AG09319 (cell line): ENCODE measurements at places on chromosomes 2 and 18.

GRCh38 chr2:143953451-143954030 lies 566.4 kb downstream of the ZEB2 start:
- DNase-seq, result no peak

DNA sequence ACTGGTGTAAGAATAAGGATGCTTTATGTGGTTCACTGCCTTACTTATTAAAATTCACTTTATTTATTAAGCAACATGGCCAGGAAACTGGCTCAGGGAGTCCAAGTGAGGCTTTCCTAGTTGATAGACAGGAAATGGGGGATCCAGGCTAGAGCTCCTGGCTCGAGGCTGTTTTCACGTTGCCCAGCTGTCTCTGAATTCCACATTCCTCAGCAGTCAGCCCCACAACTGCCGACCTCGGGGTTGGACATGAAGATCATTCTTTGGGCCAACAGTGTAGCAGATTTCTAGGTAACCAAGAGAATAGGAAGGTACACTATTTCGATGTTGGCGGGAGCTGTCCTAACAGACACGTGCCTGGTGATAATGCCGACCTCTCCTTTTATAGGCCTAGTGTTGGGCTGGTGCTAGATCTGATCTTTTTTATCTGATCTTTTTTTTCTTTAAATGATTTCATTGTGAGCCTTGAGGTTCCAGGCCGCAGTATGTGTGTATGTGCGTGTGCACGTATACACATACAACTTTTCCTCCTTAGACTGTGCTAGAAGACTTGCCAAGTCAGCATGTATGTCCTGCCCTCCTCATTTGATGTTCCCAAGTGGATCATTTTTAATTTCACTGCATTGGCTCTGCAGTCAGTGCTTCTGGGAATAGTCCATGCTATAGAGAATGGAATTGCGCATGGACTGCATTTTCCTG lies 103.5 kb downstream of the CABLES1 start:
- no peak for DNase-seq

GRCh38 chr18:73733806-73734314 lies 413.8 kb downstream of the FBXO15 start:
- DNase-seq, result no peak

DNA sequence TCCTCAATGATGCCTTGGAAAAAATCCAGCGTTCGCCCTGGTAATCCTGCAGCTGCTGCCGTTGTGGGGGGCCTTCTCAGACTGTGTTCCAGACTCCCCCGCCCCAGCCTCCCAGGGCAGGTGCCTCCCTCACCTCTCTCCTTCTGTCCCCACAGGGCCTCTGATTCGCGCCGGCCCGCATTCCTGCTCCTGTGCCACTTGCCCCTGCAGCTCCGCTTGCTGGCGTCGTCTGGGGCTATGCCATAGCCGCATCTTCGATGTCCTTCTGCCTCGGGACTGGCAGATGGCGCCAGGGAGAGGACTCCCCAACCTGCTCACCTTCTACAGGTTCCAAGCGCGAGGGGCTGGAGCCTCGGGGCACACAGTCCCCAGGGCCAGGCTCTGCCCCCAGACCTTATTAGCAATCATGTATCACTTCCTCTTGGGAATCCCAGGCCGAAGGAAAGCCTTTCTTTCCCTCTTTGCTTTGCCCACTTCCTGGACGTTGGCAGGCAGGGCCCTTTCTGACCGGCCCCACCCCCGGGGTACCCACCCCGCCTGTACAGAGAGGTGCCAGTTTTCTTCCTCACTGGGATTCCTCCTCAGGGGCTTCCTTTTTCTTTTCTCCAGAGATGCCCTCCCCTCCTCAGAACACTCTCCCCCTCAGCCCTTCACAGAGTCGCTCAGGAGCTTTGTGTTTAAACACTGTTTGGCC lies 4.4 kb downstream of the SPATA3 start:
- no peak for DNase-seq

GRCh38 chr2:112794131-112794733 lies 9.9 kb upstream of the IL1A start:
- DNase-seq, result peak; percentile 38

GRCh38 chr2:150705357-150705756 lies 217.9 kb upstream of the RND3 start:
- no peak for DNase-seq

DNA sequence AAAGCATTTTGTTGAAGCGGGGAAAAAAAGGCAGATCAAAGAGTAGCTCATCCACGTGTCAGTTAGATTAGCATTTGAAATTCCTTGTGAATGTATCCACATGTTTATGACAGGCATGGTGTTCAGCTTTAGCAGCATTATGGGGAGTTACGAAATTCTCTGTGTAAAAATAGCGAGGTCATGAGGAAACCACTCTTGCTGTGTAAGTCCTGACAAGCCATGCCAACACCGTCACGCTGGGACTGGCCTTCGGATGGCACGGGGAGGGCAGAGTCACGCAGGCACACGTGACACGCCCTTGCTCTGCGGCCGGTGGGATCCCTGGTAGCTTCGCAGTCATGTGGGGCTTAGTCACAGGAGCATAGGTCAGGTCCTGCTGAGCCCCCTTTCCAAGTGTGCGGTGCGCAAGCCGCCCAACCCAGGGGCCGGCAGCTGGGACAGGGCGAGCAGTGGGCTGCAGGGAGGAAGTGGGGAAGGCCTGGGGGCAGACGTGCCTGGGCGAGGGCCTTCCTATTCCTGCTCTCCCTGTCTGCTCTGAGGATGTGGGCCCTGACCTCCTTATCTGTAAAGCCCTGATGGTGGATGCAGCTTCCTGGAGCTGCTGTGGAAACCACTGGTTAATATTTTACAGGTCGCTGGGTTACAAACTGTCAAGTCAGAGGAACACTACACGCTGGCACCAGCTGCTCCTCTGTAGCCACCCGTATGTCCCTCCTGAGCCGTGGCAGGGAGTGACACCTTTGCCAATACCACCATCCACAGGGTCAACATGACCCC lies 18.0 kb downstream of the MBP start:
- peak; percentile 64 for DNase-seq

- DNase-seq, result no peak
Measured at GRCh38 chr2:218997731-218998130, 4.5 kb upstream of the CRYBA2 start.

DNA sequence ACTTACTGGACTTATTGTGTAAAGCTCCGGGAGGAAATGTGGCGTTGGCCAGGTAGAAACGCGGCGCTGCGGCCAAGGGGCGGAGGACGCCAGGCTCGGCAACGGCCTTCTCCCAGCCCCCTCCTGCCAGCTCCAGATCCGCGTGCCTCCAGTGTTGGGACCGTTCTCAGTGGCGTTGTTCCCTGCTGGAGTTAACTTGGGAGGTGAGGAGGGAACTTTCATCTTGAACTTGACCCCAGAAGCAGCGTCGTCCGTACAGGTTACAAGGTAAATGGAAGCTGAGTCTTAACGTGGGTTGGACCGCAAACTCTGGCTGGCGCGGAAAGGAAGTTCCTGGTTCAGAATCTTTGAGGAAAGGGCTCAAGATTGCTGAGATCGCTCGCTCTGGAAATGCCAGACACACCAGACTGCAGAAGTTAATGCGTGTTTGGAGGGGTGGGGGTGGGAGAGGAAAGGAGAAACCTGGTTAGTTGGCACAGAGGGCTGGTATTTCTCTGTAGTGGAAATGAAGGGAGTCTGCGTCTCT lies 1.3 kb downstream of the TANC1 start:
- DNase-seq, result no peak

DNA sequence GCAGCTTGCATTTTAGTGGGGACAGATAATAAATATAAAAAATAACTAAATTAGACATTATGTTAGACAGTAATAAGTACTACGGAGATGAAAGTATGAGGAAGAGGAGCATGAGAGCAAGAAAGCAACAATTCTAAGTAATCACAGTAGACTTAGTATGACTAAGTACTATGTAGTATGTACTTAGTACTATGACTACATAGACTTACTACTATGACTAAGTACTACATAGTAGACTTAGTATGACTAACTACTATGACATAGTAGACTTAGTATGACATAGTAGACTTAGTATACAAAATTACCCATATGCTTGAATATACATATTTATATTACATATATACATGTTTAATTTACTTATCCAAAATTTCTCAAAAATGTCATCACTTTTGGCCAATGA lies 29.3 kb downstream of the CDH20 start:
- no peak for DNase-seq

- no peak for DNase-seq
Measured at GRCh38 chr18:22275706-22276333, 106.4 kb downstream of the GATA6 start.

GRCh38 chr2:263774-264492 lies at the start of gene SH3YL1:
TSS of gene SH3YL1 (minus strand) at chr2:264032. CDS start at chr2:263984, 48 bp downstream.
- no peak for DNase-seq

- no peak for DNase-seq
Measured at GRCh38 chr2:135899567-135899966, 23.3 kb upstream of the MCM6 start.

DNA sequence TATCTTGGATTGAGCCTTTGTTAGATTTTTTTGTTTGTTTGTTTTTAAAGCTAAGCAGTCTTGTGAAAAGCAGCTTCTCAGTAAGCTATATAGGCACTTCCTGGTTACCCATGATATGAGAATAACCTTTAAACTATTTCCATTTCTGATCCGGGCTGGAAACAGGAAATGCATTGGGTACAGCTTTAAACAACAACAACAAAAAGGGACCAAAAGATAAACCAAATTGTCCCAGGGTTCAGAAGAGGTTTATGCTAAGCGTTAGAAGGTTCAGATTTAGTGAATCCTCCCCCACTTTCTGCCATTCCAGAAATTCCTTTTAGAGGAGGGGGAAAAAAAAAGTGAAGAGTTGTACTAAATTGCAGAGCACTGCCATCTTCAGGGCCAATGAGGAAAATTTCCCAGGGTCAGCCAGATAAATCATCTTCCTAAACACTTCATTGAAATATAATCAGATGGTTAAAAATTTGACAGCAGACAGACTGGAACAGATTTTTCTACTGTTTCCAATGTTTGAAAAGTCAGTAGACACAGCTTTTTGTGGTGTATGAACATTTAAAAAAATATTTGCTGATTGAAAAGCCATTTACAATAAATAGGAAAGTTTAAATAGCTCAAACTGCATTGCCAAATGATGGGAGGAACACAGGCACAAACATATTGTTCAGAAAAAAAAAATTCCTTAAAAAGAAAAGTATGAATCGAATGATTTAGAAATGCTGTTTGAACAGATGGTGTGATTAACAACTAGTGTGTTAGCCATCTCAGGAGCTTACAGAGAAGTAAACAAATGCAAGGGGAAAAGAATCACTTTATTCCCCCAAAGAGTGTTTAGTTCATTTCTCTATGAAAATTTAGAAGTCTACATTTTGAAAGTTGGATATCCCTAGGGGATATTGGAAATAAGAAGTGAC lies 189.9 kb upstream of the TANK start:
- DNase-seq, result peak; percentile 77

- DNase-seq, result no peak
Measured at GRCh38 chr2:118845005-118845521, 2.4 kb downstream of the EN1 start.

DNA sequence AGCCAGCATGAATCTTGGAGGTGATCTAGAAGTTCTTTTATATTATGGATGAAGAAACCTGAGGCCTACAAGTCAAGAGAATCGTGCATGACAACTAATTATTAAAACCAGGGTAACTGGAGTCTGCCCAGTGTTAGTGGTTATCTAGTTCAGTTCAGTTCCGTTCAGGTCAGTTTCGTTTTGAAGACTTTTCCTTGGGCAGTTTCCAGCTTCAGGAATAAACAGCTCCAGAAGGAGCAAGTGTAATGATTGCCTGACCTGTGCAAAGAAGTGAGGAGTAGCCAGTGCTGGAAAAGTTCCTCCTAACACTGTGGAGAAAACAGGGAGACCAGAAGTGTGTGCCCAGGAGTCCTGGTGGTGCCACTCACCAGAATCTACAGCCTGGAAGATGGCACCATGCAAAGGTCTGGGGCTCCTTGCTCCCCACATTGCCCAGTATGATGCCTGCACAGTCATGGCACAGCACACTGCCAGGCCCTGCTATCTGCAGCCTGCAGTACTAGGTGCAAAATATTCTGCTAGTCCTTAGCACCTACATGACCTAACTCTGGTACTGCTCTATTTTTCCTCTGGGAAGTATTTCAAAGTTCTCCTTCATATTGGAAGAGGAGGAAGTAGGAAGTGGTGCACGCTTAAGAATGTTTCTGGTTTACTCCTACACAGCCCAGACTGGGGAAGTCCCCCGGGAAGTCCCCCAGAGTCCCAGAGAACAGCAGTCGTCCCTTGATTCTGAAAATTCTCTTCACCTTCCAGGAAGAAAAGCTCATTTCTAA lies 65.8 kb downstream of the SUMO1 start:
- peak; percentile 73 for DNase-seq

DNA sequence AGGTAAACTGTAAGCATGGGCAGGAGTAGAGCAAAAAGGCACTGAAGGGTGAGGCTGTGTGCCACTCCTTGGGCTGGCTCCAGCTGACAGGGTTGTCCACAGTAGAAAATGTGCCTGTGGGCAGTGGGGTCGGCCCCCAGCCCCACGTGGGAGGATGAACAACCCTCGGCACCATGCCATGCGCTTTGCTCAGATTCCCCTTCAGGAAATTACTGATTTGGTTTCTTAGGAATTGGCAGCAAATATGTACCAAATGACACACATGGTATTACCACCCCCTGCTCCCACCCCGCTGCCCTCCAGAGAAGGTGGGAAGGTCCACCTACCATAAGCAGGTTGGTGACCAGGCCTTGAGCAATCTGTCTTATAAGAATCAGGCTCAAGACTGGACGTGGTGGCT lies 13.6 kb downstream of the ADCY3 start:
- no peak for DNase-seq

DNA sequence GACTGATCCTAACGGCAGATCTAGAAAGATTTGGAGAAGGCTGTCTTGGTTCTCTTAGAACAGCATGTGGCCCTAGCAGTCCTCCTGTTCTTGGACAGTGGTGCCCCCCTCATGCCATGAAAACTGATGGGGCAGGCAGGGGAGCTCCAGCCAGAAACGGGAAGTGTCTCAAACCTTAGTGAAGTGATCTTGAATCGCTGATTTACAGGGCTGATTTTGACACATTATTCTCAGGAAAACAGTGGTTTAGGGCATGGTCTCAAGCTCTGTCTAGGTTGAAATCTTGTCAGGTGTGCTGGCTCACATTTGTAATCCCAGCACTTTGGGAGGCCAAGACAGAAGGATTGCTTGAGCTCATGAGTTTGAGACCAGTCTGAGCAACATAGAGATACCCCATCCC lies 37.8 kb downstream of the SRSF7 start:
- no peak for DNase-seq

- no peak for DNase-seq
Measured at GRCh38 chr2:28172114-28172898, 220.4 kb upstream of the FOSL2 start.

GRCh38 chr2:236853585-236854051 lies 232.1 kb upstream of the COPS8 start:
- no peak for DNase-seq

DNA sequence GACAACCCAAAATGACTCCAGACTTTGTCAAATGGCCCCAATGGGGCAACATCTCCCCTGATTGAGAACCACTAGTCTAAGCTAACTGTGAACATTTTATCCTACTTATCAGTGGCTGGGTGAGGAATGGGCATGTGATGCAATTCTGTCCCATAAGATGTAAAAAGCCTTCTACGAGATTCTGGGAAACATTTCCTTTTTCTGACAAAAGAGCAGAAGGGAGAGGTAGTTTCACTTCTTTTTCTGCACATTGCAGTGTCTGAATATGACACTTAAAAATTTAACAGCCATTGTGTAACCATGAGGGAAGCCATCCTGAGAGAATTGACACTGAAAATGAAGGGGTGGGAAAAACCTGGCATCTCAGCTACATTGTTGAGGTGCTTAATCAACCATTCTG lies 17.3 kb upstream of the MARCHF4 start:
- no peak for DNase-seq
